Stimulated activated CD4-positive, alpha-beta T cell treated with anti-CD3 and anti-CD28 coated beads, Interleukin-12 subunit alpha, Interleukin-12 subunit beta, amount 100 ng/mL, for 48 hours (primary cell): ENCODE measurements at places on chromosomes 3 and 15.
A peak's percentile ranks its signal among the peaks of the same experiment; 100 is the strongest.

DNA sequence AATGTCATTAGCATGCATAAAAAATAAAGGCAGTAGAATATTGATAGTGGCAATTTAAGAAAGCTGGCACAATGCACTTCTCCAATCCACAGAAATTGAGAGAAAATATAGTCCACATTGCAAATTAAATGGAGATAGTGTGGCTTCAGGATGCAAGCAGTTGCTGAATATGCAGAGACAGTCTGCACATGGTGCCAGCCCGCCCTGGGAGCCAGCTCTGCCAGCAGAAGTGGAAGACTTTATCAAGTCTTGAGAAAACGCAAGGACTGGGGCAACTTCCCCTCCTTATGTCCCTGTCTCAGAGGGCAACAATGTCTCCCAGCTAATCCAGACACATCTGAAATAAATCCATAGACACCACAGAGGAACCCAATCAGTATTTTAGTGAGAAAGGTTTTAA, 57.2 kb downstream of the MB21D2 start:
- no peak for DNase-seq

DNA sequence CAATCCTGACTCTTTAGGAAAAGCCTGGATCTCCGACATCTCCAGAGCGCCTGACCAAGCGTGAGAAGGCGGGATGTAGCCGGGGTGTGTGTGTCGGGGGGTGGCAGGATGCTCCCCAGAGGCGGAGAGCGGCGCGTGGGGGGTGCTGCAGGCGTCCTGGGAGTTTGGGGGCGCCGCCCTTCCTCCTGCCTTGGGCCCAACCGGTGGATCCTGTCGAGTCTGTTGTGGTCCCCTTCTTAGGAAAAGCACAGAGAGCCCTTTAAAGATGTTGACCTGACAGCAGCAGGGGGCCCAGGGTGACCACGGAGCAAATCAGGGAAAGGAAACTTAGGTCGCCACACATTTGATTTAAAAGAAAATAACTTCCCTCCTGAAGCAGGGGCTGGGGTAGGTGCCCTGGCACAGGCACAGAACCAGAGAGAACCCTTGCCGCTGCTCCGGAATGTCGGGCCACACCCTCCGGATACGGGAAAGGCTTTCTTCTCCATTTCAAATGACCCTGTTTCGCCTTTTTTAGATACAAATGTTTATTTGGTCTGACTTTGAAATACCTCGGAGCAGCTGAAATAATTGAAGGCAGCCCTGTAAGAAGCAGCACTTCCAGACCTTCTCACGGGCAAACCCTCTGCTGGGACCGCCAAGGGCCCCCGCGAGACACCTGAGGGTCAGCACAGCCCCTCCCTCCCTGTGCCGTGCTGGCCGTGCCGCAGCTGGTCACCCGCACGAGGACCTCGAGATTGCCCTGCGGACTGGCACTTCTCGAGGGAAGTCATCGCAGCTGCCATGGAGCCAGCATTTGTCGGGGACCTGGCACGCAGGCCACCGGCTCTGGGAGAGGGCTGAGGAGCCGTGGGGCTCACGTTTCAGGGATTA, 102.9 kb upstream of the KLF13 start:
- DNase-seq = no peak

- no peak for DNase-seq
Observed at GRCh38 chr3:26652164-26652563, 29.6 kb downstream of the LRRC3B start.

DNA sequence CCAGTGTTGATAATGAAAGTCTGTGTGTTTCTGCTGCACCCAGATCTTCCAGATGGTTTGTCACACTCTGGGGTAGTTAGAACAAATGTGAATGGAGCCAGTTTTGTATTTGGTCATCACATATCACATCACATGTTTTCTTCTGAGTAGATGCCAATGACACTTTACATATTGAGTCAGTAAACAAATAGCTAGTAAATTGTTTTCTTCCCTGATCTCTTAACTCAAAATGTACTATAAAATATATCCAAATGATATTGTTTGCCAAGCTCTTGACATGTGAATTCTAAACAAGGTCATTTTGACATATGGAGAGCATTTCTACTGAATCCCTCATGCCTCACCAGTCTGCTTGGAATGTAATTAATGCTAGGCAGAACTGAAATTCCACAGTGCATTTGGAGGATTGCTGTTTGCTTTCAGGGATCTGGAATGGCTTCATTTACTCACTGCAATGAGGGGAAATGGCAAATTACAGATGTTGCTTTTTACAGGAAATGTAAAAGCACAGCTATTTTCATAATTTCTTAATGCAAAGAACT, 45.0 kb downstream of the PDHB start:
- DNase-seq = no peak

DNA sequence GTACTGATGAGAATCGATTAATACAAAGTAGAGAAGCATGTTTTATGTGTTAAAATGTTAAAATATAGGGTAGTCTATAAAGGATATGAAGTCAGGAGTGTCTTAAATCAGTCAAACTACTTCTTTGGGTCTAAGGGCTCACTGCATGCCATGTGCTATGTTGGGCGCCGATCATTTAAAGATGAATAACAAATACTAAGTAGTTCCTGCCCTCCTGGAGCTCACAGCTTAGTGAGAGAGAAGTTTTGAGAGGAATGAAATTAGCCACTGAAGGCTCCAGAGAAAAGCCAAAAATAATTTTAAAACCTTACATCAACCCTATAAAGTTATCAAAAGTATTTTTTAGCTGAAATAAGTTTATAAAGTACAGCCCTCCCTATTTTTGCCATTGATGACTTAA, 44.5 kb downstream of the BLM start:
- no peak for DNase-seq

- DNase-seq = no peak
Observed at GRCh38 chr15:64847448-64847847, 5.7 kb downstream of the PLEKHO2 start.

DNA sequence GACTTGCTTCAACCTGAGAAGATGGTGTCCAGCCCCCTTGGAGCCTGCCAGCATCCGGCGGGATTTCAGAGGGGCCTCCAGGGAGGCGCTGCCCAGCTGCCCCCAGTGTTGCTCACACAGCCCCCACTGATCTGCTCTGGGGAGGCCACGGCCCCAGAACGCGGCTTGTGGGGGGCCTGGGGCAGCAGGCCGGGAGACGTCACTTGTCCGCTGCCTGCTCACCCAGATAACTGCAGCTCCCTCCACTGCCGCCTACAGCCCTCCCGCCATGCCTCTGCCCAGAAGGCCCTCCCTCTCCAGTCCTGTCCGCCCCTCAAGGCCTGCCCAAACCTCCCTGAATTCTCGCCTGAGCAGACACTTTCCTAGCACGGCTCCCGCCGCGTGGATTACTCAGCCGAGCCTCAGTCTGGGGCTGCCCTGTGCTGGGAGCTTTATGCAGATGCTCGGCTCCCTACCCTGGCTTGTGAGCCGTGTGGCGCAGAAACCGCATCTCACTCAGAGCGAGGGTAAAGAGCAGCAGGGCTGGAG, 17.2 kb upstream of the ADIPOQ start:
- DNase-seq = peak; percentile 62

DNA sequence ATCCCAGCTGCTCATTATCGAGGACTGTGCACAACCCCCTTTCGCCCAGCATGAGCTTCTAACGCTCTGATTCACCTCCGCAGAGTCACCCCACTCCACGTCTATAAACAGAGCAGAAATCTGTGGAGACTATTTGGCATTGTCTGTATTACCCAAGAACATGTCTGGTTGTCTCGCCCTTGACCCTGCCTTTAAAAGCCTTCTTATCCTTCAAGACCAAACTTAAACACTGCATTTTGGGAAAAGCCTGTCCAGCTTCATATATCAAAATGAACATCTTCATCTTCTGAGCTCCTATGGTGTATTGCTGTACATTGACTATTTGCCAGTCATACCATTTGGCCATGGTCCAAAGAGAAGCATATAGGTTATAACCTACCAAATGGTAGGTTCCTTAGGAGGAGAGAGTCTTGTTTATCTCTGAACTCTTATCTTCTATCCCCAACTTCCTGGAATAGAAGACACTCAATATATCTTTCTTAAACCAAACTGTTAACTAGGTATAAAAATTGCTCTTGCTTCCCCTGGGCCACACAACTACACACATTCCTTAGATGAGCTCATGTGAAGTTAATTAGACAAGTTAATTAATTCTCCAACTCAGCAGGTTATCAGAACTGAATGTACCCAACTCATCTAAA, 90.1 kb downstream of the FBN1 start:
- DNase-seq = no peak

DNA sequence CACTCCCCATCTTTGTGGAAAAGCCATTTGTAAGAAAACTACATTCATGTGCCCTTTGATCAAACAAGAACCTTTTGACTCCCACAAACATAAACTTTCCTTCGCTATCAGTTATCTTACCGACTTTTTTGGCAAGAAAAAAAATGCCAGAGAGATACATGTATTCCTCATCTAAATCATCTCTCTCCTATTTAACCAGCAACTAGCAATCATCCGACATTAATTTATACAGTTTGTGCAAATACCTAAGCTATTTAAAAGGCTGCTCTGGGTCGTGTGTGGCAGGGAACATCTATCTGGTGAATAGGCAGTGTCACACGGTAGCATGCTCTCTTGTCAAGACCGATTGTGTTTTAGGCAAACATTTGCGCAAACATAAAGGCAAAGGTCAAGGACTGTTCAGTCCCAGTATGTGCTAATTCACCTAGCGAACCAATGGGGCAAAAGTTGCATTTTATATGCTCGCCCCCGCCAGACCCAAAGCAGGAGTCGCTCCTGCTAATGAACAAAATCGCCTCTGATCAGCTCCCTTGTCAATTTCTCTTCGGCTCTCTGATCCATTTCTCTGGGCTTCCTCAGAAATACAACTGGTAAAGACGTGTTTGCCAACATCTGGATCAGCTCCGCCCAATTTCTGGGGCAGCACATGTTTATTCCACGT, 37.7 kb downstream of the ZIC4 start:
- DNase-seq = no peak

DNA sequence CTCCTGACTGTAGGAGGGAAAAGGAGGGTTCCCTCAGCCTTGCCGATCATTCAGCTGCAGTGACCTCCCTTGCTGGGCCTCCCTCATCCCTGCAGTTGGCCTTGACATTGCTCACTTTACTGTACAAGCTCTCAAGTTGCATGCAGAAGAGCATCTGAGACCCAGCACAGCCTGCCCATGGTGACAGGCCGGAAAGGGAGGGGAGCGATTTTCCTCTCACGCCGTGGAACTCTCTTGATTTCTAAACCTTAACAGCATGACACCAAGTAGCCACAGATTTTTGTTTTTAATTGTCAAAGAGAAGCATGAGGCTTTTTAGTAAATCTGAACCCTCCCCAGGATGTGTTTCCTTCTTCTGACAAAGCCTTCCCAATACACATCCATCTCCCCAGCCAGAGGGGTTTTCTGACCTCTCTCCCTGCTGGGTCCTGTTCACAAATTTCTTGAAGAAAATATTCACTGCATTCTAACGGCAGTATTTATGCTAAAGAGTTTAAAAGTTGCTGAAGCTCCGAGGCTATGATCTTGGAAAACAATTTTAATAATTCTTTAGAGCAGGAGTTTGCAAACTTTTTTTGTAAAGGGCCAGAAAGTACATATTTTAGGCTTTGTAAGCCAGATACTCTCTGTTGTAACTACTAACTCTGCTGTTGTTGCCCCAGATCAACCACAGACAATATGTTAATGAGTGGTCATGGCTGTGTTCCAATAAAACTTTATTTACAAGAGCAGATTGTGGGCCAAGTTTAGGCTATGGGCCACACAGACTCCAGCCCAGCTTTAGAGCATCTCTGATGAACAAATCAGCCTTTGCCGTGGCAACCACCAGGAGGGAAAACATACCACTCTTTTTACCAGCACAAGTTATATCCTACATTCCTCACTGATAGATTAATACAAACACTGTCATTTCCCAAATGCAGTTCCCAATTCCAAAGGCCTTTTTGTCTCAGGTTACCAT, 34.8 kb downstream of the LMCD1 start:
- DNase-seq = no peak

- no peak for DNase-seq
Observed at GRCh38 chr3:121724130-121724529, 25.4 kb downstream of the GOLGB1 start.

DNA sequence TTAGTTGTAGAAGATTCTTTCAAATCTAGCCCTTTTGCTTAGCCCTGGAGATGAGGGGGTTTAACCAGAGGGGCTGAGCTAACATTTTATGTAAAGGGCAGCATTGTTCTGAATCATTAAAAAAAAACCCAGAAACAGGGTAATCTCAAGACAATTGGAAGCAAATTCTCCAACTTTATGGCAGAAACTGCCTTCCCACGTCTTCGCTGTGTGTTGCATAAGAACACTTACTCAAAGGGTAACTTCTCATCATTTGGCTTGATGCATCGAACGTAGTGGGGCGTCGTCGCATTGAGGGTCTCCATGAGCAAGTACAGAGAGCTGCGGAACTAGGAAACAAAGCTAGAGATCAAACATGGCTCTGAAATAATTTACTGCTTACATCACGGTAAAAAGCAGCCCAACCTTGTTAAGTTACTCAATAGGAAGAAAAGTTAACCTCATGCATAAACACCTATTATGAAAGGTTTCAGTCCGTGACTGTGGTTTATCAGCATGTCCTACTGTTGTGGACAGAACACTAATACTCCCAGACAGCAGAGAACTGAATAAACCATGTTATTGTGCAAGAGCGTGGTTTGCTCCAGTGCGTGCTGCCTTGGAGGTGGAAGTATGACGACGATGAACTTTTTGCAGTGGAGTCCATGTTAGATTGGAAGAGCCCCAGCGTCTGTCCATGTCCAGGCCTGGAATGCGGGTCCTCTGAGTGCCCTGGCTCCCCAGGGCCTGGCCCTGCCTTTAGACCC, 48.7 kb downstream of the MYO5C start:
- no peak for DNase-seq

GRCh38 chr15:80823995-80824394, 44.8 kb downstream of the CEMIP start:
- no peak for DNase-seq

DNA sequence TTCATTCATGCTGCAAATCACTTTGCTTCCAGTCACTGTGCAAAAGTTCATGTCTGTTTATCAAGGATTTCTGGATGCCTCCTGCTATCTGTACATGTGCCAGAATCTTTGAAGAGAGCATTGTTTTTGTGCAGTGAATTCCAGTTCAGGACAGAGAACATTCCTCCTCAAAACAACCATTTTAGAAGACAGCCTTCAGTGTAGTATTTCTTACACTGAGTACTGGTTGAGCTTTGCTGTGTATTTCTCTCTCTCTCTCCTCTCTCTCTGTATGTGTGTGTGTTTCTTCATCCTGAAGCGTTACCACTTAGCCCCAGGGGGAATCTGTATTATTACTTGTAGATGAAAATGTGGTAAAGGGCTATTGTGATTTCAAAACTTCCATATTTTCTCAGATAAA, 123.8 kb upstream of the CHL1 start:
- DNase-seq = no peak

- no peak for DNase-seq
Observed at GRCh38 chr15:32877252-32878019, 159.6 kb downstream of the GREM1 start.

DNA sequence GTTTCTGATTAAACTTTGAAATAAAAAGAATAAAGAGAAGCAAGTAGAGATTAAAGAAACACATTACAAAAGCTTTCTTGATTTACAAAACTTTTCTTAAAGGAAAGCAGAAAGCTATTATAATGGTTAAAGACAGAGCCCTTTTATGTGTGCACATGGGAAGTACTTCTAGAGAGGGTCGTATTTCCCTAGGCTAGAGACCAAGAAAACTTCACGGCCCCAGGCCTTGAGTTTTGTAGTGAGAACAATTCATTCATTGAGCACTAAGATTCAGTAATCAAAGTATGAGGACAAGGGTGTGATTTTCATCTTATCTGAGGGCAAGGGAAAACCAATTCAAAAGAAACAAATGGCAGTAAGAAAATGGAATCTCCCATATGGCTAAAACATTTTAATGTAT, 854.1 kb downstream of the ROBO1 start:
- DNase-seq = no peak
